ENCODE measurements at places on chromosomes 5 and 9.
A peak's percentile ranks its signal among the peaks of the same experiment; 100 is the strongest.

- DNase-seq = no peak
Measured at GRCh38 chr9:69083321-69083720, 47.8 kb downstream of the FXN start.

DNA sequence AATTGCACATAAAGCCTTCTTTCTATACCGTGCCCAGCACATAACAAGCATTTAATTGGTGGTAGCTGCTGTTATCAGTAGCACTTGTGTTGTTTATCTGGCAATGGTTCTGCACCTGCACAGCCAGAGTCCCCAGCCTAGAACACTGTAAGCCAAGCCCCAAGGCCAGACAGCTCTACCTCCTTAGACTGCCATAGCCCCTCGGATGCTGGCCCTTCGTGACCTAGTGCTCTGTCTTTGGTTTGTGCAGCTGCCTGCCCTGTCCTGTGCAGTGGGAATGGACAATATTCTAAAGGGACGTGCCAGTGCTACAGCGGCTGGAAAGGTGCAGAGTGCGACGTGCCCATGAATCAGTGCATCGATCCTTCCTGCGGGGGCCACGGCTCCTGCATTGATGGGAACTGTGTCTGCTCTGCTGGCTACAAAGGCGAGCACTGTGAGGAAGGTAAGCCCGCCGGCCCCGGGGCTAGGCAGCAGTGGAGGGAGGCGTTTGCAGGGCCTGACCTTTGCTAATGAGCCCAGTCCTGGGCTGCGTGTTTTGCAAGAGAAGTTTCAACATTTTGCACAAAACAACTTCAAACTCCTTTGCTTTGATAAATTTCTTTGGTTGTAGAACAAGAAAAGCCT, 173.3 kb upstream of the WWC1 start:
- no peak for DNase-seq

DNA sequence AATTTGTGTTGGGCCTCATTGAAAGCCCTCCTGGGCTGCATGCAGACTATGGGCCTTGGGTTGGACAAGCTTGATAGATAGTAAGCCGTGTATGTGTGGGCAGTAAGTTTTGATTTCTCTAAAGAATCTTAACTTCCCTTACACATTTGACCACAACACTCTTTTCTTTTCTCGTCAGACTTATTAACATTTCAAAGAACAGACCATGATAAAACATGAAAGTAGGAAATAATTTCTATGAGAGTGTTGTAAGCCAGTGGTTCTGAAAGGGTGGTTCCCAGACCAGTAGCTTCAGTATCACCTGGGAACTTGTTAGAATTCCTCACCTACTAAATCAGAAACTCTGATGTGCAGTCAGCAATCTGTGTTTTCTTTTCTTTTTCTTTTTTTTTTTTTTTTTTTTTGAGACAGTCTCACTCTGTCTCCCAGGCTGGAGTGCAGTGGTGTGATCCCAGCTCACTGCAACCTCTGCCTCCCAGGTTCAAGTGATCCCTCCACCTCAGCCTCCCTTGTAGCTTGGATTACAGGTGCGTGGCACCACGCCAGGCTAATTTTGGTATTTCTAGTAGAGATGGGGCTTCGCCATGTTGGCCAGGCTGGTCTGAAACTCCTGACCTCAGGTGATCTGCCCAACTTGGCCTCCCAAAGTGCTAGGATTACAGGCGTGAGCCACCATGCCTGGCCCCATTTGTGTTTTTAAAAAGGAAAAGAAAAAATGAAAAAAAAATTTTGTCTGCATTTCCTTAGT, 20.0 kb upstream of the GCNT1 start:
- DNase-seq = no peak

DNA sequence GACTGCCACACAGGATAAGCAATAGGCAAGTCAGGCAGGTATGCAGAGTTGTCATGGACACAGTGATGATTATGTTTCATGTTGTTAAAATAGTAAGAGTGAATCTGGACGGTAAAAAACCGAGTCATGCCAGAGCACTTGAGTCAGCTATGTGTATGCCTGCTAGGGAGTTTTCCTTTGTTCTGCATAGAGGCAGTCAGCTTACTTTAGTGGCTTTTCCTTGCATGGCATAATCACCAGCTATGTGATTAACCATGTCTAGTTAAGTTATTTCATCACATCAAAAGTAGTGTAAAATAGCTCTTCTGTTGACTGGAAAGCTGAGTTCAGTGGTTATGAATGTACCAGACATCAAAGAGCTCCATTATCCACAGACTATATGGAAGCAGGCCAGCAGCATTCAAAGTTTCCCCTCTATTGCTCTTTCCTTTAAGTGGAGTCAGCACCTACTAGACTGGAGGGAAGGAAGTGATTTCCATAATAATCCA, 989.8 kb downstream of the TLE1 start:
- no peak for DNase-seq

- DNase-seq = no peak
Measured at GRCh38 chr5:17014686-17015085, 78.6 kb upstream of the MYO10 start.

DNA sequence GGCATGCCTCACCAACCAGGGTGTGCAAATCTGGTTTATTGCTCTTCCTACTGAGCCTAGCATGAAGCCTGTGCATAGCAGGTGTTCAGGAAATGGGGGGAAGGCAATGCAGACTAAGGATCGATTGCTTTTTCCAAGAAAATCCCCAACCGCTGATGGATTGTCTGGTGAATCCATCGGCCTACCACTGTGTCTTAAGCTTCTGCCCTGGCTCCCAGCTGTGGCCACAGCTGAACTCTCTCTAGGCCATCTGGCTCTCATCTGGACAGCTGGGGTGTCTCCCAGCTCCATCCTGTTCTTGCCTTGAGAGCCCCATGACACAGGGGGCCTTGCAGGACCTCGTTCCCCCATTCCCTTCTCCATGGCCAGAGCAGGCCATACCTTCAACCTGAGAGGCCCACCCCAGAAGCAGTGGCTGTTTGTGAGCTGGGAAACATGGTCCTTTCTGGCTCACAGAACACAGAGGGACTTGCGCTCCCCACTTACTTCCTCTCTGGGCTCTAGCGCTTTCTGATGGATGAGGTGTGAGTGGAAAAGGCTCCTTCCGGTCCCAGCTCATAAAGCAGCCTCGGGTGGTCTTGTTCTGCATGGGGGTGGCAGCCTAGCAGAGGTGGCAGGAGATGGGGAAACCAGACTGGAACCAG, 41.8 kb downstream of the COL27A1 start:
- no peak for DNase-seq

- no peak for DNase-seq
Measured at GRCh38 chr9:127149010-127149409, 26.6 kb upstream of the ANGPTL2 start.

- DNase-seq = no peak
Measured at GRCh38 chr5:160039810-160040470, 31.0 kb downstream of the TTC1 start.

DNA sequence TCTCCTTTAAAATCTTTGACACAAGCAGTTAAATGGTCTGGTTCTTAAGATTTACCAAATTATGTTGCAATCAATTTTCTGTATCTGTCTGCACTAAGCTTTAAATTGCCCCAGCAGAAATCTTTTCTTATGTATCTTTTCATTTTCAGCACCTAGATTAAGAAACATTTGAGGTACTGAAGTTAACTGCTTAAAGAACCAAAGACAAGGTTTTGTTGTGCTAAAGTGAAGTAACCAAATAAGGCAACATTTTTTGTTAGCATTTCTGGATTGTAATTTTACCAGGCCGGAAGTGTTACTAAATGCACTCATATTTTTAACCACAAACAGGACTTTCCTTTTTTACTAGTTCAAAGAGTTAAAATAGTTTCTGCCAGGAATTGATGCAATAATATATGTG, 24.1 kb upstream of the MTAP start:
- no peak for DNase-seq

DNA sequence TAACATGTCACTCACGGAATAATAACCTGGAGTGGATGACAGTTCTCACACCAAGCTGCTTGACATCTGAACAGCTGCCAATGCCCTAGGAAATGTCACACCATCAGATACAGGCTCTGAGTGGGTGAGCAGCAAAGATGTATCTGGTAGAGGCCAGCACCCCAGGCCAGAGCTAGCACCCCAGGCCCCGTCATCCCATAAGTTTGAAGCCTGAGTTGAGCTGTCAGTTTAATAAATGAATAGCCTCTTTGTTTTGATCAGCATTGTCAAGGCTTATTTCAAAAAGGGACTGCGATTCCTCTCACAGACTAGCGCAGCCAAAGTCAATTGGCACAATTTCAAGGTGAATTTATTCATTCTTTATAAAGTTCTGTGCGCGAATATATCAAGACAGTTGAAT, 1327.1 kb downstream of the MAT2B start:
- DNase-seq = no peak

GRCh38 chr5:33363537-33363936, 77.2 kb upstream of the TARS1 start:
- DNase-seq = no peak

- DNase-seq = peak; percentile 64
Measured at GRCh38 chr9:108444400-108445358, 411.1 kb downstream of the ACTL7B start.

DNA sequence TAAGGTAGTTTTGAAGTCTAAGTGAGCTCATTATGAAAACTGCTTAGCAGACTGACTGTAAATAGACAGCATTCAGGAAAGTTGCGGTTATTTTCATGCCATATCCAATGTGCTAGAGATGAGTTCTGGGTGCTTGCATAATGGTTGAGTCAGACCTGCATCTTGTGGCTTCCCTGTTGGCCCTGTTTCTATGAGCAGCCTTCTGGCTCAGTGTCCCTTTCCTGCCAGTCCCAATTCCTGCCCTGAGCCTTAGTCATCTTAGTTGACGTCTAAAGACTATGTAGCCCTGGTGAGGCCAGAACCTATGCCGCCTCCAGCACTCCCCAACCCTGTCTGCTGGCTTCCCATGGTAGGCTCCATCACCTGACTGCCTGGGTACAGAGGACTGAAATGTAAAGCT, 76.3 kb upstream of the TNFSF8 start:
- no peak for DNase-seq

- no peak for DNase-seq
Measured at GRCh38 chr5:125497651-125498050, 751.2 kb upstream of the ZNF608 start.

GRCh38 chr9:129891569-129891968, 56.3 kb downstream of the USP20 start:
- no peak for DNase-seq
